ENCODE measurements at places on chromosomes 12 and 14.
A peak's percentile ranks its signal among the peaks of the same experiment; 100 is the strongest.

DNA sequence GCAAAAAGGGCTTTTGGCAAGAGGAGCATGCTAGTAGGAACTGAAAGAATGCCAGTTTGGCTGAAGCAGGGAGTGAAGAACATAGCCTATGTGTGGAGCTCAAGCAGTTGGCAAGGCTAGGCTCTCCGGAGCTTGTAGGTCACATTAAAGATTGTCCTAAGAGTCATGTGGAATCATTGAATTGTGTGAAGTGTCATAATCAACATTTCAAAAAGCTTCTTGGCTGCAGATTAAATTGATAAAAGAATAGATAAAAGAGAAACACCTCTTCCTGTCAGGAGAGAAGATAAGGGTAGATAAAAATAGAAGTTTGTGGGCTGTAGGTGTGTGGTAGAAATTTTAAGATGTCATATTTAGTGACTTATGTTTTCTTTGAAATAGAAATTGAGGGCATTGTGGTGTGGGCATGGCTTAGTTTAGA is 36.1 kb downstream of the CPSF6 start:
- DNase-seq: no peak

DNA sequence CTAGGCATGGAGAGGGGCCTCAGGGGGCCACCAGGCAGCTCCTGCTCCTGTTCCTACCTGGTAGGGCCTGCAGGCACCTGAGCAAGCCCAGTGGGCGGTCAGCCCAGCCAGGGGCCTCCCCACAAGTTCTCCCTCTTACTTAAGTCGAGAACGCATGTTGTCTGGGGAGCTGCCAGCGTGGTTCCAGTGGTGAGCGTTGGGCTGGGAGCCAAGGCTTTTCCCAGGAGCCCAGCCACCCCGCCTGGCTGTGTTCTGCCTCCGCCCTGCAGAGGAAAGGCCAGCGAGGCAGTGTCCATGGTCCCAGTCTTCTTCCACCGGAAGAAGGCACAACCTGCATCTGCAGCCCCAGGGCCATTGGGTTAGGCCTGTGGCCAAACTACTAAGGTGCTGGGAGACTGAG is 1.4 kb downstream of the C14orf180 start:
- DNase-seq: peak; percentile 6

DNA sequence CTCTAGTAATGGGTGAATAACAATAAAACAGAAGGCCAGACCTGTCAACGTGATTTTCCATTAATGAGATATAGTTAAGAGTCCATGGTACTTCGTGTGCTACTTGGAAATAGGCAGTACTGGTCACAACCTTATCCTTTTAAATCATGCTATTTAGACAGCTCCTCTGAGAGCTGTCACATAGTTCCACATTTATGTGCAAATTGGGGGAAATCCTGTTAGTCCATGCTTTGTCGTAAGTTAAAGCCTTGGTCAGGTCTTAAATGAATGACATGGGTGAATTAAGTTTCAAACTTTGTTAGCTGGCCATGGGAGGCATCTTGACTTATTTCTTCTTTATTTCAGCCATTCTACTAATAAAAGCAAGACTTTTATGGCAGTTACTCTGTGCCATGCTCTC is 11.9 kb upstream of the BHLHE41 start:
- no peak for DNase-seq

- no peak for DNase-seq
Observed at GRCh38 chr12:63298386-63298930, 147.5 kb upstream of the AVPR1A start.

DNA sequence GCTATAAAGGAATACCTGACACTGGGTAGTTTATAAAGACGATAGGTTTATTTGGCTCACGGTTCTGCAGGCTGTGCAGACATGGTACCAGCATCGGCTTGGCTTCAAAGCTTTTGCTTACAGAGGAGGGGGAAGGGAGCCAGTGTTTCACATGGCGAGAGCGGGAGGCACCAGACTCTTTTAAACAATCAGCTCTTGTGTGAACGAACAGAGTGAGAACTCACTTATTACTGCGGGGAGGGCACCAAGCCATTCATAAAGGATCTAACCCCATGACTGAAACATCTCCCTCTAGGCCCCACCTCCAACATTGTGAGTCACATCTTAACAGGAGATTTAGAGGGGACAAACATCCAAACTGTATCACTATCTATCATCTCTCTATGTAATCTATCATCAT is 227.4 kb downstream of the TMEM132D start:
- DNase-seq: no peak

- DNase-seq: peak; percentile 42
Observed at GRCh38 chr12:88416786-88417185, 163.5 kb downstream of the KITLG start.

DNA sequence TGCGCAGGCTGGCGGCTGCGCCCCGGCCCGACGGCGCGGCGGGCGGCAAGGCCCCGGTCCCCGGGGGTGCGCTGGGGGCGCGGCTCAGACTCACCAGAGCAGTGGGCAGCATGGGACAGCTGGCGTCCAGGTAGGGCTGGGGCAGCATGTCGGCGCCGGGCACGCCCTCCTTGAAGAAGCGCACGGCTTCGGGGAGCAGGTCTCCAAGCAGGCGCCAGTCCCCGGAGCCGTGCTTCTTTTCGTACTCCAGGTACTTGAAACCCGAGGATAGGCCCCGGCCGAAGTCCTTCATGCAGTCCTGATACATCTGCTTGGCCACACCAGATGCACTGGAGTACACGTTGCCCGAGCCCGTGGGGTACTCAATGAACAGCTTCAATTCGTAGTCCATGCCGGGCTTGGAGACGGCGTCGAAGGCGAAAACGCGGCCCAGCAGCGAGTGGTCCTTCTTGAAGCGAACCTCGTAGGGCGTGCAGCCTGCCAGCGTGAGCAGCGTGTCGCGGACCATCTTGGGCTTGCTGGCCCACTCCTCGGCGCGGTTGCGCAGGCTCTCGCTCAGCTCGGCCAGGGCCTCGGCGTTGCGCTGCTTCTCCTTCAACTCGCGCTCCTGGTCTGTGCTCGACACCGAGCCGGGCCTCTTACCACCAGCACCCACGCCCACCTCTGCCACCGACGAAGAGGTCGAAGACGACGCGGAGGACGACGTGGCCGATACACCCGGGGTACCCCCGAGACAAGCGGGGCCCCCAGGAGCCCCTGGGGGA is 2.2 kb downstream of the IRF2BPL start:
- peak; percentile 39 for DNase-seq

- no peak for DNase-seq
Observed at GRCh38 chr12:19084547-19084946, 45.0 kb upstream of the PLEKHA5 start.

DNA sequence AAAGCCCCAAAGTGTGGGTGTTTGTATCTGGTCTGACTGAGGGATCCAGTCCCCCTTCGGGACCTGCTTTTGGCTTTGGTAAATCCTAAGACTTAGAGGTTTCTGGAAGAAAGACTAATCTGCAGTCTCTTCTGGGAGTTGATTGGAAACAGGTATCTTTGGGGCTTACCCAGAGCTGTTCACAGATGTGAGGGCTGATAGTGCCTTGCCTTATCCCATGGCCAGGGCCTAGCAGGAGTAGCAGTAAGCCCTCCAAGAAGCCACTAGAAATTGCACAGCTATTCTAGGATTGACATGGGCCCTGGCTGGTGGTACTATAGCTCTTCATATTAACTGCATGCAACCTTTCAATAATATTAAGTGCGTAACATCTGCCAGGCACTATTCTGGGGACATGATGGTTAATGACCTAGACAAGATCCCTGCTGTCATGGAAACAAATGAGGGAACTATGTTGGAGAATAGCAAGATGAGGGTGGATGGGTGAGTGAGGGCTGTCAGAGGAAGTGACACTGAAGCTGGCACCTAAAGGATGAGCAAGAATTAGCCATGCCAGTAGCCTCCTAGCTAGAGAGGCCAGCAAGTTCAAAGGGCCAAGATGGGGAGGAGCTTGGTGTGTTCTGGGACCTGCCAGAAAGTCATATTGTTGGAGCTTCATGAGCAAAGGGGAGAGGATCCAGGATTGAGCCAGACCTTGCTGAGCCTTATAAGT is 71.7 kb downstream of the CRADD start:
- DNase-seq: no peak

DNA sequence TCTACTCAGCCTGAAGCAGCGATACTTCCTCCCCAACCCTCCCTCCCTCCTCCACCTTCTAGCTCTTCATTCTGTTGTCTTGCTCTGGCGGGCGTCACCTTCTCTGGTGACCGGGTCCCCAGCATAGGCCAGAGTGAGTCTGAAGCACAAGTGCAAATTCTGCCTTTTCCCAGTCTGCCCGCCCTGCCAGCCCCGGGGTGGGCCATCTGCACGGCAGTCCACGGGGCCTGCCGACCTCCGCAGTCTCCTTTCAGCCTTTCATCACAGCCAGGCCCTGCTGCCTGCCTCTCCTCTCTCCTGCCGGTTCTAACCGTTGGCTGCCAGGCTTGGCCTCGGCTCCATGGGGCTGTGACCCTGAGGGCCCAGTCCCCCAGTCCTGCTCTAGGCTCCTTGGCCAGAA is 58.7 kb downstream of the TESC start:
- DNase-seq: no peak

- DNase-seq: no peak
Observed at GRCh38 chr12:15116086-15116485, 105.1 kb downstream of the RERG start.

- DNase-seq: no peak
Observed at GRCh38 chr12:121565076-121565475, 15.7 kb downstream of the KDM2B start.

DNA sequence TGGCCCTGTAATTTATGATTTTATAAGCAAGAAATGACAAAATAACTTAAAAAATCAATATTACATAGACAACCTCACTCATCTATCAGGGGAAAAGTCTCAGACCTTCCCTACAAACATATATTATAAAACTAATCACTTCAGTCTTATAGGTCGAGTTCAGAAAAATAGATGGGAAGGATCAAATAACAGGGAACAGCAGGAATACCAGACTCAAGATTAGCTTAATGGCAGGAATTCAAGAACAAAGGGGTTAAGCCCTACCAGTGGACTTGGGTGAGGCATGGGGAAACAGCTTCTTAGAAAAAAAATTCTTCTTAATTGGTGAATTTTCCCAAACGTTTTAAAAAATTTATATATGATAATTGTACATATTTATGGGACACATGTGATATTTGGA is 51.6 kb upstream of the CRY1 start:
- peak; percentile 10 for DNase-seq

DNA sequence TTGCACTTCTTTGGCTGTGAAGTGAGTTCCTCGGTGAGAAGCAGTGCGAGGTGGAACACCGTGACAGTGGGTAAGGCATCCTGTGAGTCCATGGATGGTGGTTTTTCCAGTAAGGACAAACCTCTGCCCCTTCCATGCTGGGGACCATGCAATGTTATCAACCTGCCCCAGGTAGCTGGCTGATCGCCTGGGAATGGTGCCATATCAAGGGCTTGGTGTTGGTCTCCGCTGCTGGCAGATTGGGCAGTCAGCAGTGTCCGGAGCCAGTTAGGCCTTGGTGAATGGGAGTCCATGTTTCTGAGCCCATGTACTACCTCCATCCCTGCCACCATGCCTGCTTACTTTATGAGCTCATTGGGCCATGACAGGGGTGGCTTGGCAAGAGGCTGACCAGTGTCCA is 114.7 kb upstream of the C14orf180 start:
- no peak for DNase-seq

DNA sequence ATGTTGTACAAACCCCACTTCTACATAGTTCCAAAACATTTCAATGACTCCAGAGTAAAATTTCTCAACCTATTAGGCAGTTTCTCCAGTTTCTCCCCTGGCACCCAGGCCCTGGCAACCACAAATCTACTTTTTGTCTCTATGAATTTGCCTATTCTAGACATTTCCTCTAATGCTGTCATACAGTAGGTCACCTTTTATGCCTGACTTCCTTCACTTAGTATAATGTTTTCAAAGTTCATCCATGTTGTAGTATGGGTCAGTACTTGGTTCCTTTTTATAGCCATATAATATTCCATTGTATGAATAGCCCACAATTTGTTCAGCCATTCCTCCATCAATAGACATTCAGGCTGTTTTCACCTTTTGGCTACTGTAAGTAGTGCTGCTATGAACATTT is 67.0 kb downstream of the SPRING1 start:
- no peak for DNase-seq

- DNase-seq: no peak
Observed at GRCh38 chr12:109307051-109307450, 2.0 kb downstream of the FOXN4 start.

- no peak for DNase-seq
Observed at GRCh38 chr12:125773033-125773640, 707.9 kb downstream of the AACS start.

- DNase-seq: no peak
Observed at GRCh38 chr12:47396902-47397663, 308.7 kb downstream of the RPAP3 start.

DNA sequence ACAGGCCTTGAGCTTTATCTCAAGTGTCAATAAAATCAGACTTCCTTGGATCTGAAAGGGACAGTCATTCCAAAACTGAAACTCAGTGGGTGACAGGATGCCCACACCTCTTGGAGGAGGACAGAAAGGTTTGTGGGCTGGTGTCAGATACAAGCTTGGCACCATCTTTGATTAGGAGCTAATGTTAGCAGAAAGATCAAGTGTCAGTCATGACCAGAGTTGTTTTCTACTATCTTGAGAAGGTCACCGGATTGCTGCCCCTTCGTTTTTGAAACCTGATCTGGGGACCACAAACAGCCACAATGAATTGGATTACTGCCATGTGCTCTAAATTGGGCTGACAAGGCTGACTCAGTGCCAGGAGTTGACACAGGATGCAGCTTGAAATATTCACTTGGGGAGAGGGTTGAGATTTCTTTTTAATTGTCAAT is 88.3 kb downstream of the OTOGL start:
- DNase-seq: peak; percentile 62

DNA sequence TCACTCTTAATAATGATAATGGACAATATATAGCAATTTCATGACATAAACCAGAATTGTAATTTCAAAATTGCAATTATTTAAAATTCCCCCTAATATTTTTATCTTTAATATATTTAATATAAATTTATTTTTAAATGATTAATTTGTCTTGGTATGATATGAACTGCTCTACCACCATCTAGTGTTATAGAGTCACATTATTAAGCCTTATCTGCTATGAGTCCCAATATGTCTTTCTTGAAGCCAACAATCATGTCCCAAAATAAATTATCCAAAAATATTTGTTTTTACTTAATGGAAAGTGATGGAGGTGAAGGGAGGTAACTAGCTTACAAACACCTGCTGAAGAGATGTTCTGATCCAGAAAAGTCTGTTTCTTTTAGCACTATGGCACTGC is 151.4 kb downstream of the KCNC2 start:
- DNase-seq: no peak

DNA sequence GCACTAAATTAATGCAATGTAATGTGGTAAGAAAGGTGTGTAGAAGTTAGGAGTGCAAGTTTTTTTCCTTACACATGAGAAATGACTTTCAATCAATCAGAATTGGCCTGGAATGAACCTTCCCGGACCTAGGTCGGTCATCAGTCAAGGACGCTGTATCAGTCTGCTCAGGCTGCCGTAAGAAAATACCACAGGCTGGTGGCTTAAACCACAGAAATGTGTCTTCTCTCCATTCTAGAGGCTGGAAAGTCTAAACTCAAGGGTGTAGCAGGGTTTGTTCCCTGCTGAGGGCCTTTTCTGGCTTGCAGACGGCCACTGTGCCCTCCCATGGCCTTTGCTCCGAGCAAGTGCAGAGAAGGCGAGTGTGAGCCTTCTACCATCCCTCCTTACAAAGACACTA is 86.6 kb upstream of the DYNC1H1 start:
- DNase-seq: peak; percentile 41

Data from astrocyte (in vitro differentiated cells and primary cell).